ENCODE measurements at places on chromosomes 7 and 10.

DNA sequence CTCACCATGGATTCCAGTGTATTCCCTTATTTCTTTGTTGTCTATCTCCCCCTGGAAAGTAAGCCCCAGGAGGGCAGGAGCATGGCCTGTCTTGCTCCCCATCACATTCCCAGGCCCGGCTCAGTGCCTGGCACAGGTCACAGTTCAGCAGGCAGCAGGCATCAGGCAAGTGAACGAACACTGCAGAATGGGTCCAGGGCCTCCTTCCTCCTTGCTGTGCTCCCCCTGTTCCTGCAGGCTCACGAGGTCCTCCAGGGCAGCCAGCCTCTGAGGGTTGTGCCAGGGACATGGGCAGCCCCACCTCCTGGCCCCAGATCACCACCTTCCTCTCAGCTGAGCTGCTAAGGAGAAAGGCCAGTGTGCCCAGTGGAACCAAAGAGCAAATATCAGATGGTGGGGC lies 41.8 kb downstream of the PDLIM1 start:
- peaks cover 35% of the 10 kb centered on the region for H3K4me1 ChIP-seq
- peaks cover 3% of the 10 kb centered on the region for H3K36me3 ChIP-seq
- H3K4me3 ChIP-seq = no peak overlapping the region
- no peaks in the 10 kb centered on the region for H3K27me3 ChIP-seq
- DNase-seq = no peak
- no peak overlapping the region for H3K27ac ChIP-seq

DNA sequence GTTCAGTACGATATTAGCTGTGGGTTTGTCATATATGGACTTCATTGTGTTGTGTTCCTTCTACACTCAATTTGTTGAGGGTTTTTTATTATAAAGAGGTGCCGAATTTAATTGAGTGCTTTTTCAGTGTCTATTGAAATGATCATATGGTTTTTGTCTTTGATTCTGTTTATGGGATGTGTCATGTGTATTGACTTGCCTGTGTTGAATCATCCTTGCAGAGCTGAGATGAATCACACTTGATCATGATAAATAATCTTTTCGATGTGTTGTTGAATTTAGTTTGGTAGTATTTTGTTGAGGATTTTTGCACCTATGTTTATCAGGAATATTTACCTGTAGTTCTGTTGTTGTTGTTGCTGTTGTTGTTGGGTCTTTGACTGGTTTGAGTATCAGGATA lies 39.8 kb downstream of the ATOH7 start:
- H3K36me3 ChIP-seq = no peaks in the 10 kb centered on the region
- DNase-seq = no peak
- H3K27me3 ChIP-seq = peaks cover 11% of the 10 kb centered on the region
- no peaks in the 10 kb centered on the region for H3K4me1 ChIP-seq
- H3K4me3 ChIP-seq = no peak overlapping the region

- no peak for DNase-seq
- H3K27me3 ChIP-seq = peaks cover 14% of the 10 kb centered on the region
- no peak overlapping the region for H3K27ac ChIP-seq
- no peaks in the 10 kb centered on the region for H3K36me3 ChIP-seq
- peaks cover 11% of the 10 kb centered on the region for H3K4me1 ChIP-seq
These were observed 129.8 kb downstream of the CUBN start for GRCh38 chr10:16999665-17000451.

GRCh38 chr7:114663502-114663901 lies 248.9 kb downstream of the FOXP2 start:
- no peak overlapping the region for H3K4me3 ChIP-seq
- peak; percentile 14 for DNase-seq
- H3K4me1 ChIP-seq = no peaks in the 10 kb centered on the region
- no peak overlapping the region for H3K27ac ChIP-seq

DNA sequence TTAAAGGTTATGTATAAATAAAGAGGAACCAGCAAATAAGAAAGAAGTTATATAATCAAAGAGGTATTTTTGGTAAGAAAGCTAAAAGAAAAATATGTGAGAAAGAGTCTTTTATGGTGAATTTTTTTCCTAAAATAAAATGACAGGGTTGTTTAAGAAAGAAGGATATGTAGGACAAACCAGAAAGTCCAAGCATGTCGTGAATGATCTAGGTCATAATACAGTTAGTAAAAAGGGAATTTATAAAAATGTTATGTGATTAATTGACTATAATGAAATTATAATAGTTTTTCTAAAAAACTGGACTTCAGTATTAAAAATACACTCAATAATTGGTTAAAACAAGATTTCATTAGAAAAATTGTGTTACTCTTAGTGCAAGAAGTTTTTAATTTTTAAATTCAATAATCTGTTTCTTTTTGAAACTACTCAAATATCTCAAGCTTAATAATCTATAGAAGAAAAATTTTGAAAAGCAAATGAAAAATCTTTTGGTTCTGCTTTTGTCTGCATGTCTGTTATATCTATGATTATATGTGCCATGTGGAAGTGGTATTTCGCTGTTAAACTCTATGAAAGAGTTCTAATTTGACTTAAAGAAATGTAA lies 23.3 kb downstream of the AVL9 start:
- no peak overlapping the region for H3K27ac ChIP-seq
- H3K4me1 ChIP-seq = peaks cover 15% of the 10 kb centered on the region
- no peak overlapping the region for H3K4me3 ChIP-seq
- H3K36me3 ChIP-seq = peaks cover 72% of the 10 kb centered on the region
- no peaks in the 10 kb centered on the region for H3K27me3 ChIP-seq

DNA sequence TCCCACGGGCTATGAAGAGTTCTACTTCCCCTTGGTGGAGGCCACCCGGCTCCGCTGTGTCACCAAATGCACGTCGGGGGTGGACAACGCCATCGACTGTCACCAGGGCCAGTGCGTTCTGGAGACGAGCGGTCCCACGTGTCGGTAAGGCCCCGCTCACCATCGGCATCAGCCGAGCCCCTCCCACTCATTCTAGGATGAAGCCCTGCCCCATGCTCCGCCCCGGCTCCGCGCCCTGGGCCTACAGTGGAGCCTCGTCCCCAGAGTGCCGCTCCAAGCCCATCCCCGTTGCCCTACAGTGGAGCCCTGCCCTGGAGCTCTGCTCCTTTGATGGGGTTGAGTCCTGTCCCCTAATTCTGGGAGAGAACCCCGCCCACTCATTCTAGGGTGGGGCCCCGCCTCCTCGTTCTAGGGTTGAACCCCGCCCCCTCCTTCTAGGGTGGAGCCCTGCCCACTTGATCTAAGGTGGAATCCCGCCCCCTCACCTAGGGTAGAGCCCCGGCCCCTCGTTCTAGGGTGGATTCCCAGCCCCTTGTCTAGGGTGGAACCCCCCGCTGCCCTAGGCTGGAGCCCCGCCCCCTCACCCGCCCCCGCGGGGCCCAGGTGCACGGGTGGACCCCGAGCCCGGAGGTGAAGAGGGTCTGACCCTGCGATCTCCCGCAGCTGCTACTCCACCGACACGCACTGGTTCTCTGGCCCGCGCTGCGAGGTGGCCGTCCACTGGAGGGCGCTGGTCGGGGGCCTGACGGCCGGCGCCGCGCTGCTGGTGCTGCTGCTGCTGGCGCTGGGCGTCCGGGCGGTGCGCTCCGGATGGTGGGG lies 3.4 kb upstream of the MUC12 start:
- no peaks in the 10 kb centered on the region for H3K4me1 ChIP-seq
- H3K27me3 ChIP-seq = peaks cover 61% of the 10 kb centered on the region
- H3K27ac ChIP-seq = peak overlapping the region; percentile 9
- H3K36me3 ChIP-seq = peaks cover 6% of the 10 kb centered on the region
- peak; percentile 88 for DNase-seq

Measured in Calu3 (cell line).